ENCODE measurements at places on chromosomes 1 and 21. TPM values are rescaled to one million over a fixed set of nuclear protein-coding genes. Genes with fewer than 3 reads are reported as not detected.
A peak's percentile ranks its signal among the peaks of the same experiment; 100 is the strongest.

C1orf185 gene
- polyA plus RNA-seq = not detected

KLHDC8A gene
- polyA plus RNA-seq = 56.8 TPM

LRRC38 gene
- polyA plus RNA-seq = 4.8 TPM

DNA sequence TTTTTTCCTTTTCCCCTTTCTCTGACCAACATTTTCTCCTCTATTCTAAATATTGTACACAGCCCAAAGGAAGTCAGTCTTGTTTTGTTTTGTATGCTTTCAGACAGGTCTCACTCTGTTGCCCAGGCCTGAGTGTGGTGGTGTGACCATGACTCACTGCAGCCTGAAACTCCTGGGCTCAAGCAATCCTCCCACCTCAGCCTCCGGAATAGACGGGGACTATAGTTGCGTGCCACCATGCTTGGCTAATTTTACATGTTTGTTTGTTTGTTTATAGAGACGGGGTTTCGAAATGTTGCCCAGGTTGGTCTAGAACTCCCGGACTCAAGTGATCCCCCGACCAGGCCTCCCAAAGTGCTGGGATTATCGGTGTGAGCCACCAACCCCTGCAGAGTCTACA lies 72.8 kb downstream of the NRIP1 start:
- no peaks in the 10 kb centered on the region for H3K36me3 ChIP-seq
- no peak for DNase-seq

GRCh38 chr1:198101716-198102453 lies 54.9 kb upstream of the NEK7 start:
- no peaks in the 10 kb centered on the region for H3K4me1 ChIP-seq
- no peak overlapping the region for H3K4me3 ChIP-seq
- no peak for DNase-seq
- no peaks in the 10 kb centered on the region for H3K27me3 ChIP-seq
- no peaks in the 10 kb centered on the region for H3K36me3 ChIP-seq

GRCh38 chr1:113042285-113043143 lies 30.5 kb upstream of the LRIG2 start:
- peaks cover 18% of the 10 kb centered on the region for H3K4me1 ChIP-seq
- peak overlapping the region; percentile 67 for H3K27ac ChIP-seq
- no peak overlapping the region for H3K4me3 ChIP-seq

- H3K4me3 ChIP-seq = no peak overlapping the region
- no peak overlapping the region for H3K27ac ChIP-seq
- no peaks in the 10 kb centered on the region for H3K27me3 ChIP-seq
- no peak for DNase-seq
Measured at GRCh38 chr1:170277985-170278384, 132.2 kb downstream of the NTMT2 start.

Data from spinal cord (tissue), 10 donors.